Ovary (tissue), 10 donors: ENCODE measurements at places on chromosomes 1 and 21.

DNA sequence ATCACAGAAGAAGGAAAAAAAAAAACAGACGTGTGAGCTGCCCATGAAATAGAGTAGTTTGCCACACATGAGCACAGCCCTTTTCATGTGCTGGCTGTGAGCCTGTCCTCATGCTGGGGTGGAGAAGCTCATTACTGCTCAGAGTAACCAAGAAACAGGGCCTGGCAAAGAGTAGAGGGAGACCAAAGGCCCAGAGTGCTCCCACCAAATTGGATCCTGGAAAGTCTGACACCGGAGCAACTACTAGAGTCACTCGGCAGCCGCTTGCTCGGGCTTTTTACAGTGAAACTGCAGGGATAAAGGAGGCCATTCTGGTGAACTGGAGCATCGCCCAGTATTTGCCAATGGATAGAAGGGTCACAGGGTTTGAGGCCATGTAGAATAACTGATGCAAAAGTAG lies 64.4 kb upstream of the BARHL2 start:
- DNase-seq: no peak

DNA sequence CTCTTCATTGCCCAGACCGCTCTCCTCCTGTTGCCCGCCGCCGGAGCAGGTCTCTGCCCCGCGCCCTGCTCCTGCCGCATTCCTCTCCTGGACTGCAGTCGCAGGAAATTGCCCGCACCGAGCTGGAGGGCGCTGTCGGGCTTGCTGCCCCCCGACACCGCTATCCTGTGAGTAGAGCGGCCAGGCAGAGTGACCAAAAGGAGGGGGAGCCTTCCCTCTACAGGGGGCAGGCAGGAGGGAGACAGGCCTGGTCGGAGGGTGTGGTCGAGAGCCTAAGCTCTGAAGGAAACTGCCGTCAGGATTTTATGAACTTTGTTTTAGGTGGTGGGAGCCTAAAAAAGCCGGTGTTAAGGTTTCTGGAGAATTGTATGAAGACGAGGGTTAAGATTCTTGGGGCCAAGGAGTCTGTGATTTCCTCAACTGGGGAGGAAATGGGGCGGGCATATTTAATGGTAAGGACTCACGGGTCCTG lies 517 bp downstream of the LRIG2 start:
- DNase-seq: no peak

DNA sequence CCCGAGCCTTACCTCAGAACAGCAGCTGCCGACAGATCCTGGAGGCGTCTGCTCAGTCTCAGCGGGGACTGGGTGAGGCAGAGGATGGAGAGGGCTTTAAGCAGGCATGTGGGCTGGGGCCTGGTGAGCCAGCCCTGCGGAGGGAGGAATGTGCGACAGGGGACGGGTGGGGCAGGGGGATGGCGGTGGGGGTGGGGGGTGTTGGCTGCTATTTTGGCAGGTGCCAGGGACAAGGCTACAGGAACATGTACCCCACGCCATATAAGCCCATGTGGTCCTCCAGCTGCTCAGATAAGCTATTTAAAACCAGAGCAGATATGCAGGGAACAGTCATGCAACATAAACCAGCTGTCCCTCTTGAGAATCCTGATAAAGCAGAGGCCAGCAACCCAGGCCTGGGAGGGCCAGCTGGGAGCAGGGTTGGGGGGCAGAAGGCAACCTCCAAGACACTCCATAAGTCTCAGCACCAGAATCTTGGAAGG lies at the start of gene TNNT2:
TNNT2 (minus strand) TSS at position 70 of the 482 bp plus-strand sequence. CDS start 4,426 bp downstream, outside the sequence.
- no peak for DNase-seq

DNA sequence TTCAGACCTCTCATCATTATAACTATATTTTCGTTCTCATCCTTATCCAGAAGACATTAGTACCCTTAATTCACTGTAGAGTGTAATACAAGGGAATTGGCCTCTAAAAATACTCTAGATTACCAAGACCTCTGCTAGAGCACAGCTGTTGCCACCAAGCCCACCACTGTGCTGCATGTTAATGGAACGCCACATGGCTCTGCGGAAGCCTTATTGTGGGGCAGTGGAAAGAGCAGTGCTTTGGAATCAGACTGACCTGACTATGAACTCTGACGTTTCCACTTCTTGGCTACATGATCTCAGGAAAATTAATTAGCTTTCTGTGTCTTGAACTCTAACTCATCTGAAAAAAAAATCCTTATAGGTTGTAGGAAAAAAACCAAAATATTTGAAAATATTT lies 222.1 kb downstream of the LMX1A start:
- DNase-seq: no peak

DNA sequence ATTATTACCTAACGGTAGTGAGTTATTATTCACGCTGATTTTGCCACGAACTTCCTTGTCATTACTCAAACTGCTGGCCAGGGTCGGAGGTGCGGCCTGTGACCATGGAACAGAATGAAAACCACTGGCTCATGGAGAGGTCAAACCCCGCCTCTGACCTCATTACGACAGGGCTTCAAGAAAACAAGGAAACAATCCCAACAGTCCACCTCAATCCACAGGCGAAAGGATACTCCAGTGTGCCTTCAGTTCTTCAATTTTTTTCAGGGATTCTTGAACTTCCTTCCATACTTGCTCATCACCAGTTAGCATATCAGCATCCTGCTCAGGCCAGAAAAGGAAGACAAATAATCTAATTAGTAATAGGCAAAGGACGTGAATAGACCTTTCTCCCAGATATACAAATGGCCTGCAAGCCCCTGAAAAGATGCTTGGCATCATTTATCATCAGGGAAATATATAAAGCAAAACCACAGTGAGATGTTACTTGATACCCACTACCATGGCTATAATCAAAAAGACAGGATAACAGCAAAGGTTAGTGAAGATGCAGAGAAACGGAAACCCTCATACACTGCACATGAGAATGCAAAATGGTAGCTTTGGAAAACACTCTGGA lies 643.4 kb downstream of the SMYD3 start:
- DNase-seq: no peak

DNA sequence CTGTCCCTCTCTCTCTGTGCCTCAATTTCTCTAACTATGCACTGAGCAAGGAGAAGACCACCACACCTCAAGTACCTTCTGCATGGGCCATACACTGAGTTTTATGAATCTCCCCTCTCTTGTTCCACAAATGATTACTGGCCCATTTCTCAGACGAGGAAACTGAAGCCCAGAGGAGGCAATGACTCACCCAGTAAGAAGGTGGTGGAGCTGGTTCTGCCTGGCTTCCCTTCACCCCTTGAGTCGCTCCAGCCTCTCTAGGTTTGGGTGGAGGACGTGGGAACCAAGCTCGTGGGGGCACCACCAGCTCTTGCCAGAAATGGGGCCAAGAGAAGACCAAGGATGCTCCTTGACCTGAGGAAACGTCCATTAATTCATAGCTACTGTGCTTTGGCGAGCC lies 21.3 kb upstream of the RUNX3 start:
- no peak for DNase-seq
